Stimulated activated CD4-positive, alpha-beta T cell treated with anti-CD3 and anti-CD28 coated beads, Interleukin-1b, Interleukin-23, amount 100 ng/mL, for 1 hour (primary cell): ENCODE measurements at places on chromosomes 7 and 10.

DNA sequence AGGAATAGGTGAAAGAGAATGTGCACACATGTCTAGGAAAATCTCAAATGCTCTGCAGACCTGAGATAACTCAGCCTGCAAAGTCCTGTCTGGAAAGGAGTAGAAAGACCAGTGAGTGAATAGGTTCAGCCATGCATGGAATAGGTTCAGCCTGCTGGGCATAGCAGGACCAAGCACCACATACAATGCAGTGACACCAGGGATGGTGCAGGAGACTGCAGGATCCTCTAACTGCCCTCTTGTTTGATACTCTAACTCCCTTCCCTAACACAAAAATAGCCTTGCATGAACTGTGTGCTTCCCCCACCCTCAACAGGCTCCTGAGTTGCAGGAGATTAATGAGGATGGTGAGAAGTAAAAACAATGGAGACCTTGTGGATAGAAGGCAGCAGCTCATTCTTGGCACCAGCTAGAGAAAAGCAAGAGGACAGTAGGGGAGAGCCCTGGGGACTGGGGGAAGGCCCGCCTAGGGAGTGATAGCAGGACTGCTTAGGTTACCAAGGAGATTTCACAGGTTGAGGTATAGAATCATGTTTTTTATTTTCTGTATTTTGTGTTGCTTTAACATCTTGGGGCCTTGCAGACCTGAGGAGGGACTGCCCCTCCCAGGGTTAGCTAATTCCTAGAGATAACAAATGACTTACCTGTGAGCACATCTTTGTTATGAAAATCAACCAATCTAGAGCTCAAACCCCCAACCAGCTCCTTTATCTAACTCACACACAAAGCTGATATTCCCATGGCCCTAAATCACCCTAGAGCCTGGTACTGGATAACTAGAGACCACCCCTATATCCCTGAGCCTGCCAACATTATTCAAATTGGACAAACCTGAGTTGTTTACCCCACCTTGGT is 187.8 kb downstream of the PLPP4 start:
- no peak for DNase-seq

GRCh38 chr7:15885678-15886077 is 199.2 kb upstream of the MEOX2 start:
- DNase-seq = no peak

GRCh38 chr10:35464825-35465456 is 128.6 kb downstream of the CCNY start:
- DNase-seq = no peak

DNA sequence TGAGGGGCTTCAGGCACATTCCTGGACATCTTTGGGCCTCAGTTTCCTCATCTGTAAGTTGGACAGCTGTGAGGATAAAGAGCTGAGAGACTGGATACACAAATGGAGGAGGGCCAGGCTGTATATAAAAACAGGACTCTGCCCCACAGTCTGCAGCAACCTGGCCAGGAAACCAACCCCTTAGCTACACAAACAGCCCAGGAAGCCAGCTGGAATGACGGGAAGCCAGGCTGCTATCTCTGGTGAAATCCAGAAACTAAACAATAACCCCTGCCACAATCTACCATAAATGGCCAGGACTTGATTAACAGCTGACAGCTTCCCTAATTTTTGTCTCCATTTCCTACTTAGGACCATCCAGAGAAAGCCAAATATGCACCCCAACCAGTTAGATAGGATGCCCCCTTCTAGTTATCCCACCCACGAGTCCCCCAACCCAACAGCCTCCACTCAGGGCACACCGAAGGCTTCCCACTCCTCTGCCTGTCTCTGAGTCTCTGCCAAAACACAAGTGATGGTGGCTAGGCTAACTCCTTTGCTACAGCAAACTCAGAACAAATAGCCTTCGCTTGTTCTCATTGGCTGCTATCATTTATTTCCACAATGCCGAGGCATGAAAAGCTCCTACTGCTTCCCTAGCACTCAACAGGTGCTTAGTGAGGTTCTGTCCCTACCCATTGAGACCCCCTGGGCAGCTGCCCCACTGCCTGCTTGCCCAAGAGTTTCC is 110.0 kb upstream of the TCF7L2 start:
- no peak for DNase-seq

DNA sequence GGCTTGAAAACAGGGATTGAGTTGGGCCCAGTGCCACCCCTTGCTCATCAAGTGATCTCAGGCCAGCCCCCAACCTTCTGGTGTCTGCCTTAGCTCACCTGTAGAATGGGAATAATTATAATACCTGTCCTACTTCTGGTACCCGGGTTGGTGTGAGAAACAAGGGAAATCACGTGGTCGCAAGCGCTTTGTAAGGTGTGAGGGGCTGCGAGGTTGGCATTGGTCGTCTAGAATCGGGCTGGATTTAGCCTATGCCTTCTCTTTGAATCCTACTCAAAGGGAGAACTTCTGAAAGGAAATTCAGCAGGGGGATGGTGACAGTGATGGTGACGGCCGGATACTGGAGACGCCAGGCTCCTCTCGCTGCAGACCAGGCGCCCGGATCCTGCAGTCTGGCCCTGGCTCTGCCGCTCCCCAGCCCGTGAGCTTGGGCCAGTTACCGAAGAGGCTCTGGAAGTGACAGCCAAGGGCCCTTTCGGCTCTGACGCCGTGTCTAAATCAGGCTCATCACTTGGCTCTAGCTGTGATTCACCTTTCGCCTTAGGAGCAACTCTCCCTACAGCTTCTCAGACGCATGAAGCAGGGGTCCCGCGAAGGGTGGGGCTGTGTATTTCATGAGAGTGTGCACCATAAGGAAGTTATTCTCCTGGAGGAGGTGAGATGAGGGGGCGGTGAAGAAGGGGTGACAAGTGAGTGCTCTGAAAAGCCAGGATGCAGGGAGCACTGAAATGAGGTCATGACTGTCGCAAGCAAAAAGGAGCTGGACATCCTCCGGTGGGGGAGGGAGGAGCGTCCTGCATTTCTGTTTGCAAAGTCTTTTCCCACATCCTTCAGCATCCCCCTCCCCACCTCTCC is 4.0 kb upstream of the CREB5 start:
- no peak for DNase-seq
